ENCODE measurements at places on chromosomes 7 and 10. TPM values are rescaled to one million over a fixed set of nuclear protein-coding genes. Genes with fewer than 3 reads are reported as not detected.

Gene AFAP1L2
- 5.0 TPM for total RNA-seq

Gene TDRD1
- 0.57 TPM for total RNA-seq

Gene CRPPA
- total RNA-seq: 0.66 TPM

Gene ACADSB
- 14.5 TPM for total RNA-seq

Gene NUDT13
- 2.0 TPM for total RNA-seq

GRCh38 chr10:69004821-69005220, 16.2 kb downstream of the KIFBP start:
- no peak overlapping the region for H3K4me3 ChIP-seq
- DNase-seq: no peak
- H3K27me3 ChIP-seq: no peaks in the 10 kb centered on the region

DNA sequence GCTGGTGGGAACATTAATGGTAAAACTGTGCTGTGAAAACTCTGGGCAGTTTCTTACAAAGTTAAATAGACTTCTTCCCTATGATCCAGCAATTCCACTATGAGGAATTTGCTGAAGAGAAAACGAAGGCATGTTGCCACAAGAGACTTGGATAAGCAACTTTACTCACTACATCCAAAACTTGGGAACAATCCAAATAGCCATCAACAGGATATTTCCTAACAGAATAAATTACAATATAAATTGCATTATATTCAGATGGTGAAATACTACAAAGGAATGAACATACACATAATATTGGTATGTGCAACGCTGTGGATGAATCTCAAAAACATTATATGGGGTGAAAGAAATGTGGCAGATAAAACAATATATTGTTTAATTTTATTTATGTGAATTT, 21.4 kb upstream of the MKI67 start:
- H3K27ac ChIP-seq: no peak overlapping the region
- H3K36me3 ChIP-seq: no peaks in the 10 kb centered on the region
- no peak for DNase-seq
- peaks cover 13% of the 10 kb centered on the region for H3K27me3 ChIP-seq

GRCh38 chr10:132804785-132805426, 19.0 kb upstream of the NKX6-2 start:
- no peak for DNase-seq
- no peaks in the 10 kb centered on the region for H3K4me1 ChIP-seq
- H3K27ac ChIP-seq: no peak overlapping the region
- H3K27me3 ChIP-seq: no peaks in the 10 kb centered on the region
- H3K4me3 ChIP-seq: no peak overlapping the region
- H3K36me3 ChIP-seq: 0 out of 2 replicates have a peak, but pooled peaks cover 4% of the 10 kb centered on the region

- H3K27me3 ChIP-seq: no peaks in the 10 kb centered on the region
- no peak overlapping the region for H3K27ac ChIP-seq
- peak; percentile 59 for DNase-seq
- H3K36me3 ChIP-seq: no peaks in the 10 kb centered on the region
- no peaks in the 10 kb centered on the region for H3K4me1 ChIP-seq
Observed at GRCh38 chr10:90621577-90621976, 236.3 kb downstream of the HTR7 start.

GRCh38 chr10:21372651-21373410, 152.7 kb downstream of the SKIDA1 start:
- H3K36me3 ChIP-seq: no peaks in the 10 kb centered on the region
- no peaks in the 10 kb centered on the region for H3K27me3 ChIP-seq
- no peak for DNase-seq
- no peak overlapping the region for H3K27ac ChIP-seq

- H3K4me1 ChIP-seq: no peaks in the 10 kb centered on the region
- no peaks in the 10 kb centered on the region for H3K36me3 ChIP-seq
- H3K27ac ChIP-seq: no peak overlapping the region
Observed at GRCh38 chr10:97210543-97210960, 24.8 kb upstream of the SLIT1 start.

DNA sequence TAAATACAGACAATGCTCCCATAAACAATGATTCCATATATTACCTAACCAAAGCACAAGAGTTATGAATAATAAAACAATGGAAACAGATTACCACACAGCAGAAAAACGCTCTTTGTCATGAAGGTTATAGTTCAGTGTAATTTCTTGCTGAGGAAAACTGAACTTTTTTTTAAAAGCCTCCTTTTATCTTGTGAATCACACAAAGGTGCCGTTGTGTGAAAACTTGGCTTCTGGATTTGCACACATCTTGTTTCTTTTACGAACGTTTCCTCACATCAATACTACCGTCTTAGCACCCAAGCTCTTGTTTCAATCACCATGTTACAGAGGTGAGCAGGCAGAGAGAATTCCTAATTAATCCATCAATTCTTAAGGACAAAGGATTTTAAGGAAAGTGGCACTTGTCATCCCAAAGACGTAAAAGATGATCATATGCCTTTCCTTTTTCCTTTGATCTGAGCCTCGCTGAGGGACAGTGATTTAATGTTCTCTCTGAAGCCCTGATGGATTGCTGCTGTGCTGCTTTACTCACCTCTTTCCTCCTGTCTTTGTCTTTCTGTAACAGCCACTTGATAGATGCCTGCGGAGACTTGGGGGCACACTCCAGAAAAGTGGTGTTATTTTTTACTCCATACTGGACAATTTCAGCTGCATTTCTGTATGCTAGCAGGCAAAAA, 110.1 kb downstream of the CD36 start:
- H3K4me3 ChIP-seq: no peak overlapping the region
- no peak for DNase-seq
- H3K36me3 ChIP-seq: no peaks in the 10 kb centered on the region
- H3K27ac ChIP-seq: peak overlapping the region; percentile 21
- peaks cover 17% of the 10 kb centered on the region for H3K4me1 ChIP-seq
- no peaks in the 10 kb centered on the region for H3K27me3 ChIP-seq

DNA sequence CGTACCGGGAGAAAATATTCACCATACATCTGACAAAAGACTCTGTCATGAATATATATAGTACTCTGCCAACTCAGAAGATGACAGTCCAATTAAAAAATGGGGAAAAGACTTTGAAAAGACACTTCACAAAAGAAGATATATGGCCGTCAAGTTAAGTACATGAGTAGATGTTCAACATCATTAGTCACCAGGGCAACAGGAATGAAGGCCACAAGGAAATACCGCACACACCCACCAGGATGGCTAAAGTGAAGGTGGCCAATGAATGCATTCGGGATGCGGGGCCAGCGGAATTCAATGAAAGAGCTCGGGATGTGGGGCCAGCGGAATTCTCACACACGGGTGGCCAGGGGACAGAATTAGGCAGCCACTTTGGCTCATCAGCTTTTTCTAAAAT, 42.2 kb downstream of the MAD1L1 start:
- H3K27me3 ChIP-seq: no peaks in the 10 kb centered on the region
- no peak for DNase-seq
- H3K4me1 ChIP-seq: no peaks in the 10 kb centered on the region
- no peak overlapping the region for H3K27ac ChIP-seq
- no peak overlapping the region for H3K4me3 ChIP-seq
- H3K36me3 ChIP-seq: peaks cover 56% of the 10 kb centered on the region

DNA sequence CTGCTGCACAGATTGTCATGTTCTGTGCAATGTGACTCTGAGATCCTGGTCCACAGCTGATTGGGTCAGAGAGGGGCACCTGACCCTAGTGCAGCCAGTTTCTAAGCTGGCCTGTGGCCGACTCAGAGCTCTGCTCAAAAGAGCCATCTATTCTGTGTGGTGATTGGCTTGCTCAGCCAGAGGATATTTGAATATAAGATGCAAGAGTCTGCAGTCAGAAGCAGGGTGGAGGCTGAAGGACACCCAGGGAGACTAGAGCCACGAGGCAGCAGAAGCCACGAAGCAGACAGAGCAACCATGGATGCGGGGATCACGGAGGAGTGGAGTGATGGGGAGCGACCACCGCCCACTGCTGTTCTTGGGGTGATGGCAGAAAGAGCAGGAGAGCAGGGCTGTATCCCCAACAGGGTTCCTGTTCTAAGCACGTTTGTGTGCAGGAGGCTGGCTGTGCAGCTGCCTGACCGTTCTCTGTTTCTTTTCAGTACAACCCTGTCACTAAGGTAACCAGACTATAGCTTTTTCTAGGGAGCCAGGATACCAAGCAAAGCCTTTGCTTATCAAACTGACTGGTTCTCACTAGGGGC, 19.5 kb upstream of the RHEB start:
- H3K4me3 ChIP-seq: no peak overlapping the region
- no peak for DNase-seq
- H3K4me1 ChIP-seq: peaks cover 15% of the 10 kb centered on the region
- no peaks in the 10 kb centered on the region for H3K36me3 ChIP-seq
- 0 out of 2 replicates have a peak overlapping the region, but pooled peaks have one; percentile 26 for H3K27ac ChIP-seq
- no peaks in the 10 kb centered on the region for H3K27me3 ChIP-seq

GRCh38 chr7:30470771-30471170, 7.8 kb downstream of the NOD1 start:
- no peaks in the 10 kb centered on the region for H3K27me3 ChIP-seq
- peaks cover 21% of the 10 kb centered on the region for H3K4me1 ChIP-seq
- DNase-seq: no peak
- H3K4me3 ChIP-seq: no peak overlapping the region

GRCh38 chr10:69795242-69795934, 6.3 kb upstream of the COL13A1 start:
- H3K36me3 ChIP-seq: peaks cover 14% of the 10 kb centered on the region
- peaks cover 11% of the 10 kb centered on the region for H3K4me1 ChIP-seq
- DNase-seq: no peak

Measured in WTC11 (cell line).